ENCODE measurements at places on chromosomes 12 and 14.

DNA sequence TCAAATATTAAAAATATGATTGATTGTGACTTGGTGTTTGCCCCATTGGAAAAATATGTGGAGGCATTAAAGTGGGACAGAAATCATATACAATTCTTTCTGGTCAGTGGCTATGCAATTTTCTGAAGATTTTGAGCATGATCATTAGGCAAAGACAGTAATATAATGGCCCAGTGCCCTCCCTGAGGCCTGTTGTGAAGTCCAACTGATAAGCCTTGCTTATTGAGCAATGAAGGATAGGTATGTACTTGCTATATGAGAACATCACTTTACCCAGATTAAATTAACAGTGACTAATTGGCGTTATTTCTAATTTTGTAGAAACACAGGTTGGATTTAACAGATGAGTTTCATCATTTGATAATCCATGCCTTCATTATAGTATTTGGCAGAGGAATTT is 57.1 kb downstream of the NKX2-1 start:
- no peak for DNase-seq

GRCh38 chr14:56300495-56300894 is 182.3 kb downstream of the PELI2 start:
- peak; percentile 48 for DNase-seq

GRCh38 chr12:115606040-115606439 is 671.5 kb downstream of the MED13L start:
- no peak for DNase-seq

DNA sequence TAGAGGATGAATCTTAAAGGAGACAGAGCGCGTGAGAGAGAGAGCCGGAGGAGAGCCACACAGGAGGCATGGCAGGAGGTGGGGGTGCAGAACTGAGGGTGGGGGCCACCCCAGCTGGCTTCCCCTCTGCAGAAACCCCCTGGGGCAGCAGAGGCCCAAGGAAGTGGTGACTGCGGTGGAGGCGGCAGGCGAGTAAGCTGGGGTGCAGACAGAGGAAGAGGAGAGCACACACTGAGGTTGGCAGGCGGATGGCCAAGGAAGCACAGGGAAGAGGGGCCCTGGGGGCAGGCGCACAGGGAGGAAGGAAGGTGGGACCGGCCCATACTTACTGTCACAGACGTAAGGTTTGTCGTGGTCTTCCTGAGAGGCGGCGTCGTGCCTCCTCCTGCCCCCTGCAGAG is 179.8 kb downstream of the DPF3 start:
- no peak for DNase-seq

DNA sequence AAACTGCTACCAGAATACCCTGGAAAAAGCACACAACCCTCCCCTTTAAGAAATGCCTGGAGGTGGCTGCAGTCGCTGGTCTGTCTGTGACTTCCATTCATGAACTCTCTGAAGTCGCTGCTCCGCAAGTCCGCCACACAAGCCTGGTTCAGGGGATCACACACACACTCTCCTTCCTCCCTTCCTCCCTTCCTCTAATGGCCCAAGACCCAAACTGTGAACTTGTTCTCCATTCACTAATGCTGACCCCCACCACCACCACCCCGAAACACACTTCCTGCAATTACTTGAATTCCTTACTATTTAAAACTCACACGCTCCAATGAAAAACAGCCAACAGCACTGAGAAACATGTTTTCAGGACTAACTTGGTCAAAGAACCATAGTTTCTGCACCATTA is 1.0 kb upstream of the LMO3 start:
- no peak for DNase-seq

- no peak for DNase-seq
Measured at GRCh38 chr12:47281667-47282171, 202.0 kb upstream of the AMIGO2 start.

DNA sequence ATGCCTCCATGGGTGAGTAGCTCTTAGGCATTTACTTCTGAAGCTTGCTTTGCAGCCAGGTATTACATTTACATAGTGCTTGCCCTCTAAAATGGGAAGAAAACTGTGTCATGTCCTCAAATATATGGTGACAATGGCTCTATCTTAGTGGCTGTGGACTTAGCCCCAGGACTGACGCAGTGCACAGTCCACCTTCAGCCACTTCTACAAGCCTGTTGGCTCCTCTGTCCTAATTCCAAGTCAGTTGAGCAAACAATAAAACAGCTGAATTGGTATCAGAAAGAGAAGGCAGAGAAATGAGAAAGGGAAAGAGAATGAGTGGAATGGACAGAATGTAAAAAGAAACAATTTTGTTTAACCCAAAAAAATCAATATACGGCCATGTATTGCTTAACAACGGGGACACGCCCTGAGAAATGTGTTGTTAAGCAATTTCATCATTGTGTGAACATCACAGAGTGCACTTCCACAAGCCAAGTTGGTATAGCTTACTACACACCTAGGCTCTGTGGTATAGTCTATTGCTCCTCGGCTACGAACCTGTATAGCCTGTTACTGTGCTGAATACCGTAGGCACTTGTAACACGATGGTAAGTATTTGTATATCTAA is 93.5 kb downstream of the GRIN2B start:
- DNase-seq: no peak

DNA sequence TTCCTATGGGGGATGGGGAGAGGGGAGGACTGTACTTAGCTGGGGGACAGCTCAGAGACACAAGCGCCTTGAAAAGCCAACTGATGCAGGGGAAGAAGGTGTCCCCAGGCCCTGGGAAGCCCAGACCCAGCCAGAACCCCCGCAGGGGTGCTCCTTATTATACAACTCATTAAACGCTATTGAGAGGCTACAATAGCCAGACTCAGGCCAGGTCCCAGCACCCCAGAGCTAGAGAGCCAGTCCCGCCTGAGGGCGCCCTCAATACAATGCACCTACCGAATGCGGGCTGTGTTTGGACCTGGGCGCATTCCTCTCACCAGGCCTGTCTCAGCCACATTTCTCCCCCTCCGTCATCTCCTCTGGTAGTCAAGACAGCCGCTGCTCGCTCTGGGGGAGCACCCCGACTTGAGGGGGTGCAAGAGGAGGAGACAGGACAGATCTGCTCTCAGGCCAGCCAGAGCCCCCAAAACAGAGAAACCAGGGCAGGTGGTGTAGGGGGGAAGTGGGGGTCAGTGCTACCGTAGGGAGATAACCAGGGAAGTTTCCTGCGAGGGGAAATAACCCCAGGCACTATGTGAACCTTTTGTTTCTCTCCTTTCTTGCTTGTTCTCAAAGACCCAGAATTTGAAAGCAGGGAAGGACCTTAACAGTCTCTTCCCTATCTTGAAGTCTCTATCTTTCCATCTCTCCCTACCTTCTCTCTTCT is 6.1 kb upstream of the ASIC1 start:
- no peak for DNase-seq

GRCh38 chr12:53090105-53090504 is 7.4 kb upstream of the IGFBP6 start:
- no peak for DNase-seq

DNA sequence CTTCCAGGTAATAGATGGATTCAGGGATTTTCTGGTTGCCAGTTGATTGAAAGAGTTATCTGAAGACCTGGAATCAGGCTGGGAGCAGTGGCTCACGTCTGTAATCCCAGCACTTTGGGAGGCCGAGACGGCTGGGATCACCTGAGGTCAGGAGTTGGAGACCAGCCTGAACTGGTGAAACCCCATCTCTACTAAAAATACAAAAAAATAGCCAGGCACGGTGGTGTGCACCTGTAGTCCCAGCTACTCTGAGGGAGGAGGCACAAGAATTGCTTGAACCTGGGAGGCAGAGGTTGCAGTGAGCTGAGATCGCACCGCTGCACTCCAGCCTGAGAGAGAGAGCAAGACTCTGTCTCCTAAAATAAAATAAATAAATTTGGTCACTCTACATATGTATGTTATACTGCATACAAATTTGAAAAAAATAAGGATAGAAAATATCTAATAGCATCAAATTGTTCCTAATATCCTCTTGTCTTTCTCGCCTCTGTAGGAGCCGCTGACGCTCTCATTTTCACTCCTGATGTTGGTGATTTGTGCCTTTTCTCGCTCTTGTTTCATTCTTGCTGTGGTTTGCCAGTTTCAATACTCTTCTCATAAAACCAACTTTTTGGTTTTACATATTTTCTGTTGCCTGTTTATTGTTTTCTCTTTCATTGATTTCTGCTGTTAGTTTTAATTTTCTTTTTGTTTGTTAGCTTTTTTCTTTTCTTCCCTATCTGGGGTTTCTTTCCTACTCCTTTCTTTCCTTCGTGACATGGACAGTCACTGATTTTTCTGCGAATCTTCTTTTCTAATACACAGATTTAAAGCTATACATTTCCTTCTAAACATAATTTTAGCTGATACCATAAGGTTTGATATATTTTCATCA is 23.8 kb upstream of the PLD4 start:
- no peak for DNase-seq

GRCh38 chr12:99911081-99911480 is 73.7 kb downstream of the ANKS1B start:
- peak; percentile 81 for DNase-seq

GRCh38 chr12:6340032-6340638 is 1.7 kb downstream of the TNFRSF1A start:
- DNase-seq: no peak

- DNase-seq: peak; percentile 27
Measured at GRCh38 chr12:29073631-29074239, 75.3 kb upstream of the FAR2 start.

DNA sequence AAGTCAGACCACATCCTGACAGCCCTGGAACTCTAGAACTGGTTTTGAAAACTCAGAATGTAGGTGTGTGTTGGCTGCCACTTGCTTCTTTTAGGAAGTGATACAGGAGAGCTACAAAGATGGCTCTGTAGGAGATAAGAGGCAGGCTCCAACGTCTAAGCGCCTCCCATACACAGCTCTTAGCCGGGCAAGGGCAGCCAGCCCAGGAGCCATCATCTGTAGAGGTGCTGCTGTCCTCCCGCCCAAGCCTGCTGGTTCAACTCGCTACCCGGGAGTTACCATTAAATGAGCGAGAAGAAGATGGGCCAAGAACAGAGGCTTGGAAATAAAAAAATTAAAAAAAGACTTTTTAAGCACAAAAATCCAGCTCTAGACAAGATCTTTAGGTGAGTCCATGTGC is 61.2 kb upstream of the DIO3 start:
- no peak for DNase-seq

DNA sequence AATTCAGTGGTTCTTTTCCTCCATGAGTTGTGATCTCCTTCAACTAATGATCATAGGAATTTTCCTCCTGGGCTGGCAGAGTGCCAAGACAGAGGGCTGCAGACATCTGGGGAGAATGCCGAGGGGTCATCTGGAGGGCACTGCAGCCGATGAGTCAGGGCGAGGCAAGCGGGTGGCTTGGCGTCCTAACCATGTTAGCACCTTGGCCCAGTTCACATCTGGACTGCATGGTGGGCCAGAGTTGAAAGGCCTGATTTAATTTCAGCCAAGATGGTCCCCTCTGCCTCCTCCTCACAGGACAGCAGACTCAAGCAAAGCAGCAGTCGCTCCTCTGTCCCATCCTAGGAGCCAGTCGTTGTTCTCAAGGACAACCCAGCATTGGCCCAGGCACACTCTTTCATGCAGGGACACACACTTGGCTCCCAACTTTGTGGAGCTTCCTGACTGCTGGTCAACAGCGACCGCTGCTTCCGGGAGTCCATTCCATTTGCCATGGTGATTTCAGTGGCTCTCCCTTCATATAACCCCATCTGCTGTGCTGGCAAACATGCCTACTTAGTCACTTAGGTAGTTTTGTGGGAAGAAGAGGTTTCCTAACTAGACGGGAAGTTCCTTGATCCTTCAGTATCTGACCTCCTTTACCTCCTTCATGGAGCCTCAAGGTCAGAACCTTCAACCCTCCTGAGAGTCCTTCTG is 161.8 kb downstream of the TTC8 start:
- DNase-seq: peak; percentile 58

GRCh38 chr14:50936016-50936340 is 8.3 kb downstream of the PYGL start:
- DNase-seq: no peak

- no peak for DNase-seq
Measured at GRCh38 chr12:80838708-80839107, 99.0 kb downstream of the LIN7A start.

DNA sequence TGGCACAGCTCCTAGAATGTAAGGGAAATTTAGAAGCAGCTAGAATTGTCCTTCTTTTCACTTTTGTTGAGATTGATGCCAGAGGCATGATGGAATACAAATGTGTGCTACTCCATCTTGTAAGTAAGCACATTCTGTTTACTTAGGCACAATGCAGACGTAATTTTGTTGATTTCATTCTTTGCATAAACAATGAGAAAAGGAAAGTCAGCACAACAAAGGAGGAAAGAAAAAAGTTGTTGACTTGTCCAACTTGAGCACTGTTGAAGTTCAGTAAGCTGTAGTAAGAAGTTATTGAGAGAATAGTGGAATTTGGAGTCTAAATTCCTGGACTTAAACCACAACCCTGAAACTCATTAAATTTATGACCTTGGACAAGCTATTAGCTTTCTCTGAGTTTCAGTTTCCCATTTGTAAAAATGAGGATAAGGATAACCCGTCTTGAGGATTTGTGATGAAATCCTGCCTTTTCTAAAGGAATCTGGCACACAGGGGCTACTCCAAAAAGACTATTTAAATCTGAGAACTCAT is 19.4 kb upstream of the CNTN1 start:
- no peak for DNase-seq

DNA sequence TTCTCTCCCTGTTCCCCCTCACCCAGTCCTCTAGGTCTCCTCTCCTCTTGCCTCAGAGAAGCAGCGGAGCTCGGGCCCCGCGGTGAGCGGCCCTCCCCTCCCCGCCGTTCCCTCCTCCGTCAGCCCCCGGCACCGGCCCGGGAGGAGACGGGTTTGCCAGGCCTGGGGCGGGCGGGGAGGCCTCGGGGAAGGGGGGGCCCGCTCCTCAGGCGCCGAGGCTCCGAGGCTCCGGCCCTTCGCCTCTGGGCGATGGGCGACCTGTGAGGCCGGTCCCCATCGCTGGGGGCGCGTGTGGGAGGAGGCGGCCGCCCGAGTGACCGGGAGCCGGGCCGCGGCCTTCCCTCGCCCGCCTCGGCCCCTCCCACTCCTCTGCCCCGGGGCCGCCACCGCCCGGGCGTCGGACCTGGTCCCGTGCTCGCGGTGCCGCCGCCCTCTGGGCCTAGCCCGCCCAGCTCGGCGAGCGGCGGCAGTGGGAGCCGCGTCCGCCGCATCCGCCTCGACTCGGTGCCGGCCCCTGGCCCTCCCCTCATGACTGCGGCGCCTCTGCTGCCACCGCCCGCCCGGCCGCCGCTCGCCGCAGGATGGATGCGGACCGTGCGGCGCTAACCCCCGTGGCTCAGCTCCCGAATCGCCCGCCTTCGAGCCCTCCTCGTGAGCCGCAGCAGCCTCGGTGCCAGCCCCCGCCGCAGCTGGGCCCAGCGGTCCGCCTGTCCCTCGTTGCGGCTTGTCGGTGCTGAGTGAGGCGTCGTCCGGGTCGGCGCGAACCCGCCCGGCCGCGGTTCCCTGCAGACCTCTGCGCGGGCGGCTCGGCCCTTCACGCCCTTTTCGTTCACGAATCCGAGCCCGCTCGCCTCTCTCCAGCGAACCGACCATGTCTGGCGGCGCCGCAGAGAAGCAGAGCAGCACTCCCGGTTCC is 574 bp downstream of the WNK1 start:
- DNase-seq: no peak

GRCh38 chr14:36027354-36027753 is 149.2 kb downstream of the PTCSC3 start:
- no peak for DNase-seq

Measured in astrocyte of the cerebellum (primary cell).